Stimulated activated CD8-positive, alpha-beta memory T cell treated with anti-CD3 and anti-CD28 coated beads, Interleukin-12 subunit alpha, Interleukin-12 subunit beta, amount 100 ng/mL, for 4 hours (primary cell): ENCODE measurements at places on chromosomes 4 and X.

DNA sequence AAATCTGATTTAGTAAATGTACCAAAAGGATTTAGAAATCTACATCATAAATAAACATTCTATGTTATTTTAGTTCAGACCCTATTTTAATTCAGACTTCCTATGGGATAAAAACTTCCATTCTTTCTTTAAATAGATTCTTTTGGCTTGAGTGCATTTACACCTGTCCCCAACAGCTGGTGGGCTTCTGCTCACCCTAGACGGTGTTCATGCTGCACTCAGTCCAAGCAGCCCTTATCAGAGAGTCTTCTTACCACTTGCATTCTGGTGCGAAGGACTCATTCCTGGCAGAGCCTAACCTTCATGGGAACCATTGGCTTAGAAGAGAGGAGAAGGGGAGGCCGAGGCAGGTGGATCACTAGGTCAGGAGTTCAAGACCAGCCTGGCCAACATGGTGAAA is 57.3 kb downstream of the NPNT start:
- DNase-seq, result no peak

GRCh38 chrX:106791495-106791894 is 11.0 kb upstream of the TBC1D8B start:
- DNase-seq, result no peak

DNA sequence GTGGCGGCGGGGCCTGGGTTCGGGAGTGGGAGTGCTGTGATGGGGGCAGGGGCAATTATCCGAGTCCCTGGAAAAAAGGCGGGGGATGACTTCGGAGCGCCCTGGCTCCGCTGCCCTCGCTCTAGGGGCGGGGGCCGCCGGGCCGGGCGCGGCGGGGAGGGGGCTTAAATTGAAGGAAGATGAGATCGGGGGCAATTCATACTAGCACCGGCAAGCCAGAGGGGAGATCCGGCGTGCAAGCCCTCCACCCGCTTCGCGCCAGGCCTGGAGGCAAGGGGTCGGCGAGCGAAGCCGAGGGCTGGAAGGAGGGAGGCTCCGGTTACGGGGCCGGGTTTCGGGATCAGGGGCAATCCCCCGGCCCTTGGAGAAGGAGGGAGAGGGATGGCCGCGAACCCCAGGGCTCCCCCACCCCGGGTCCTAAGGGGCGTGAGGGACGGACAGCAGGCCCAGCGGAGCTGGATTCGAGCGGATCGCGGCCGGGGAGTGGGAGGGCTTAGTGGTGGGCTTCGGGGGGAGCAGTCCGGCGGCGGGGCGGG is 1.2 kb downstream of the BCORL1 start:
- no peak for DNase-seq

DNA sequence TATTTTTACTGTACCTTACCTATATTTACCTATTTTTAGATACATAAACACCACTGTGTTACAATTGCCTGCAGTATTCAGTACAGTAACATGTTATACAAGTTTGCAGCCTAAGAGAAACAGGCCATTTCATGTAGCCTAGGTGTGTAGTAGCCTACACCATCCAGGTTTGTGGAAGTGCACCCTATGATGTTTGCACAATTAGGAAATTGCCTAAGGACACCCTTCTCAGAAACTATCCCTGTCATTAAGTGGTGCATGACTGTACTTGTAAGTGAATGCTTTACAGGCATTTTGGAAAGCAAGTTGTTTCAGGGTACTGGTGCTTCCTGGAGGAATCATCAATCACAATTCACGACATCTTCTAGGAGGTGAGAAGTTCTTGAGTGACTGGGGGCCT is 991.8 kb upstream of the SLIT2 start:
- DNase-seq, result no peak

GRCh38 chrX:51892921-51893745 is at the start of gene MAGED1:
TSS of gene MAGED1 (plus strand) at chrX:51893623. CDS start at chrX:51894305, 682 bp downstream.
- DNase-seq, result peak; percentile 53

DNA sequence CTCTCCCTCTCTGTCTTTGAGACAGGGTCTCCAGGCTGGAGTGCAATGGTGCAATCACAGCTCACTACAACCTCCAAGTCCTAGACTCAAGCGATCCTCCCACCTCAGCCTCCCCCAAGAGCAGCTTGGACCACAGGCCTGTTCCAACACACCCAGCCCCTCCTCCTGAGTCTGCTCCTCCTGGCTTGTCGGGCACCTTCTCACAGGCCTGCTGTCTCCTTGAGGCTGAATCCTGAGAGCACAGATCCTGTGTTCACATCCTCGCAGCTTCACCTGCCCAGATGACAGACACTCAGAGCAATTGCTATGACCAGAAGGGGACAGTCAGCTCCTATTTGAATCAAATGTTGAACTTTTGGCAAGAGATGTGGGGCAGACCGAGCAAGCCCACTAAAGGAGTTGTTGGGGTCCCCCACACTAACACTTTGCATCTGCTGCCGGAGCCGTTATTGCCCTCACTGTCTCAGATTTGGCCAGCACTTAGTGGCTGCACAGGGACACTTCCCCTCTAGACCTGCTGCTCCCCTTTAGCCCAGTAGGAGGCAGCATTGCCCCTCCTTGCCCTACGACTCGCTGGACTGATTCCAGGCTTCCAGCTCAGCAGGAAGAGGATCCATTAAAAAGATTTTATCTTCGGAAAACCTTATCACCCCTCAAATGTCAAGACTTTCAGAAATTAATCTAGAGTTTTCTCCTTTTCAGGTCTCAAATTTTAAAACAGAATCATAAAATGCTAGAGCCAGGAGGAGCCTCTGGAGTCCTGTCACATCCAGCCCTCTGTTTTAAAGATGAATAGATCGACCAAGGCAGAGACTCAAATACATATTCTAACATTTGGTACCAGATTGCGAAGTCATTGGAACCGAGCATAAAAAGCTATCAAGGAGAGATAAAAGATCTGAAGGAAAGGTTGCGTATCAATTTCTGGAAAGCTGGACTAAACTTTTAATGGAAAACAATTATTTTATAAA is 113.7 kb downstream of the USP46 start:
- DNase-seq, result no peak

DNA sequence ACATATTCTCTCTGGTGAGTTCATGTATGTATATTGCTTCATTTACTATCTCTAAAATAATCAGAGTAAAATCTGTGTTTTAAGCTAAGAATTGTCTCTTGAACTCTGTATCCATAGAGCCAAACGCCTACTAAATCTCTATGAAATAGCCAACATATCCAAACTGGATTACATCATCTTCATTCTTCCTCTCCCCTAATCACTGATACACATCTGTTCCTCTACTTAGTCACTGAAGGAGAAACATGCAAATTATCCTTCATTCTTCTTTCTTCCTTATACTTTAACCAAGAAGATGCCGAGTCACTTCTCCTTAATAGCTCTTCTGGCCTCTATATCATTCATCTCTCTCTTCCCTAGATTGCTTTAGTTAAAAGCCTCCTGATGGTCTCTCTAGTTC is 630.4 kb upstream of the FTHL17 start:
- no peak for DNase-seq

DNA sequence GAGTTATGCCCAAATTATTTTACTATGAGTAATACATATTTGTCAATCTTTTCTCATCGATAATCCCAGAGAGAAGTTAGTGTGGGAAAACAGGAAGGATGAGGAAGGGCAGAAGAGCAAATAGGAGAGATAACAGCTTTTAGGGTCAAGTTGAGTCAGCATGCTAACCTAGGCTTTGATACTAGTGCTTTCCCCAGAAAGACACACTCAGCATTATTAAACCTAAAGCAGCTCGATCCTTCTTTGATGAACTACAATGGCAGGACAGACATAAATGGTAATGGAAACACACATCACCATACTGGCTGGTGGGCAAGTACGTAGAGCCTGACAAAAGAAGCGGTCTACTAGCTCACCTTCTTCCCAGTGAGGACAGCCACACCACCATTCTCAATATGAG is 20.5 kb downstream of the AIFM1 start:
- DNase-seq, result no peak

- DNase-seq, result no peak
These were observed at the start of gene IQSEC2 for GRCh38 chrX:53281321-53281822. TSS of gene IQSEC2 (minus strand) at chrX:53281584.

GRCh38 chr4:6987588-6987961 is 55.6 kb upstream of the TADA2B start:
- DNase-seq, result no peak

- no peak for DNase-seq
These were observed 234.6 kb downstream of the AFAP1 start for GRCh38 chr4:7705062-7705461.

DNA sequence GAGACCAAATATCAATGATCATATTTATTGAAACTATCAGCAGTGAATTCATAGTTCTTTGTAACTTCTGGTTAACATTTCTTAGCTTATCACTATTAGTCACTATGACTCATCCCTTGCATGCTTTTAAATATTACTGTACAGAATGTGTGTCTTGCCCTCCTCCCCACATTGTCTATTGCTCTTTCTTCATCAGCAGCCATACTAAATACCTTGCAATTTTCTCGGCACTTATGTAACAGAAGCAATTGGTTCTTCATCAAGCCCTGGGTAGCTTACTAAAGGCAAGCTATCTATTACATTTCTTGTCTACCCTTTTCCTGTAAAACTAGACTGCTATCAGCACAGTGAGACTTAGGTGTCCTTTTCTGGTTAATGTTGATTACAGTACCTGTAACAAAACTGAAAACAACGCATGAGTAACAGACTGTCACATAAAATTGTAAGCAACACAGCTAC is 8.2 kb downstream of the KLHL4 start:
- DNase-seq, result no peak

GRCh38 chrX:24483596-24483995 is 18.5 kb downstream of the PDK3 start:
- no peak for DNase-seq

DNA sequence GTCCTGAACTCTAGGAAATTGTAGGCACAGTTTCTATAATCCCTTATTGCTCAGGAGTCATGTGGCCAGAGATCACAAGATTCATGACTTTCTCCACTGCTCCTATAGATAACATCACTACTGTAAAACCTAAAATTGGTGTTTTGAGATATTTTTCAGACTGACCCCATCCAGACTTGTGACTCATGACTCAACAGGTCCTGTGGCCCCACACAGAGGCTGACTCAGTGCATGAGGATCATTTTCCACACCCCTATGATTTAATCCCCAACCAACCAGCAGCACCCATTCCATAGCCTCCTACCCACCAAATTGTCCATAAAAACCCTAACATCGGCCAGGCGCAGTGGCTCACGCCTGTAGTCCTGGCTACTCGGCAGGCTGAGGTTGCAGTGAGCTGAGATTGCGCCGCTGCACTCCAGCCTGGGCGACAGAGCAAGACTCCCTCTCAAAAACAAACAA is 13.2 kb upstream of the XIAP start:
- no peak for DNase-seq

DNA sequence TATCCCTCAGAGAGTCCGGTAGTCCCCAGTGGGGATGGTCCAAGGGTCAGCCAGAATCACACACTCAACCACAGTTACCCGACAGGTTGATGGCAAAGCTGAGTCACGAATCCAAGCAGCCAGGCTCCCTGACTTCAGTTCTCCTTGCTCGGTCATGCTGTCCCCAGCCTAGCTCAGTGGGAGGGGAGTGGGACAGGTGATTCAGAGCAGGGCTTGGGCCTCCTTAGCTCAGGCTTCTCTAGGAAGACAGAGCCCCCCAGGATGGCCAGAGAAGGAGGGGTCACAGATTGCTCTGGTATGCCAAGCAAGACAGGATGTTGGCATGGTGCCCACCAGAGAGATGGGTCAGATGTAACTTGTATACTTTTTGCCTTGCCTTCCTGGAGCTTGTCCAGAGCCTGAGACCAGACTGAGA is 66.5 kb downstream of the EFNB1 start:
- no peak for DNase-seq

- DNase-seq, result no peak
These were observed 86.2 kb upstream of the HPRT1 start for GRCh38 chrX:134373736-134374135.

GRCh38 chrX:115561605-115562479 is 868 bp downstream of the PLS3 start:
- no peak for DNase-seq

DNA sequence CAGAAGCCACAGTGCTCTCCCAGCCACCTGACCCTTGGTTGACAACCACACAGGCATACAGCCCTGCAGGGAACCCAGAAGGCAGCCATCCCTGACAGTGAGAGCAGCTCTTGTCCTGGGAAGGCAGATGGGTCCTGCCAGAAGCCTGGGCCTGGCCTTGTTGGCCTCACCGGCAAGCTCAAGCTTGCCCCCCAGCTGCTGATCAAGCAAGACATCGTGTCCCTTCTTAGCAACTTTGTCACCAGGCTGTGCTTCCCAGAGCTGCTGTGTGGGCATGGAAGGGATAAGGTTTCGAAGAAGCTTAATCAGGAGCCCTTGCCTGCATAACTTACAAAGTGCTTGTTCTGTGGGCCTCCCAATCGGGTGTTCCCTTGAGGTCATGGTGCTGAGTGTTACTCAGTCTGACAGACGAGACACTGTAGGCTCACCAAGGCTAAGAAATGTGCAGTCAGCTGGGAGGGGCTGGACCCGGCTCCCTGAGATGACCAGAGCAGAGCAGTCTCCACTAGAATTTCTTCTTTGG is 6.8 kb upstream of the ABLIM2 start:
- DNase-seq, result no peak

GRCh38 chr4:40822420-40823166 is 72.8 kb downstream of the NSUN7 start:
- DNase-seq, result no peak

- DNase-seq, result no peak
These were observed 135.1 kb downstream of the PCDH7 start for GRCh38 chr4:30855232-30855631.

- DNase-seq, result no peak
These were observed 14.0 kb downstream of the DIPK2B start for GRCh38 chrX:45186643-45187026.

DNA sequence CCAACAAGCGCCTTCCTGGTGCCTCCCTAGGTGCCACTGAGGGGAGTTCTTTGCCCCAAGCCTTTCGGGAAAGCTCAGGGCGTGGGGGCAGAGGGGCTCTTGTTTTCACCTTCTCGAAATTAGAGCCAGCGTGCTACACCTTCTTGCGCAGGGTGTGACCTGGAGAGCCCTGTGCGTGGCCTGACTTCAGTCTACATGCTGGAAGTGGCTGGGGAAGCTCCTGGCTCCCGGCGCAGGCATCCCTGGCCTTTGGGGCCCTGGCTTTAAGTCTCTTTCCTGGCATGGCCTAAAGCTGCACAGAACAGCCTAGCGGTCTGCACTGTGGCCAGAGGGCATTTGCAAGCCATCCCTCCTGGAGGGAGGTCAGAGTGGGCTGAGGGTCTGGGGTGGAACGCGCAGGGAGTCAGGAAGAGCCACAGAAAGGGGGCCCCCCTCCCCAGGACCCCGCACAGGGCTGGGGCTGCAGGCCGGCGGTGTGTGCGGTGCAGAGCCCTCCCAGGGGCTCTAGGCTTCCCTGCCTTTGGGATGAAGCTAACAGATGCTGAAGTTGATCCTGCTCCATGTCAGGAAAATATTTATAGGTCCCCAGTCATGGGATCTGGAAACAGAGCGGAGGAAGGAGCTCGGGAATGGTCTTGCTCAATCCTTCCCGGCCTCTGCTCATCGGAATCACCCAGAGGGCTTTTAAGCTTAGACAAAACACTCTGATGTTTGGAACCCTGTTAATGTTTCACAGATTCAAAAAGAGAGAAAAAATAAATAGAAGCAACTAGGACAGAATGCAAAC is 781 bp upstream of the SPON2 start:
- DNase-seq, result no peak
